ENCODE measurements at places on chromosomes 4 and X.
A peak's percentile ranks its signal among the peaks of the same experiment; 100 is the strongest.

DNA sequence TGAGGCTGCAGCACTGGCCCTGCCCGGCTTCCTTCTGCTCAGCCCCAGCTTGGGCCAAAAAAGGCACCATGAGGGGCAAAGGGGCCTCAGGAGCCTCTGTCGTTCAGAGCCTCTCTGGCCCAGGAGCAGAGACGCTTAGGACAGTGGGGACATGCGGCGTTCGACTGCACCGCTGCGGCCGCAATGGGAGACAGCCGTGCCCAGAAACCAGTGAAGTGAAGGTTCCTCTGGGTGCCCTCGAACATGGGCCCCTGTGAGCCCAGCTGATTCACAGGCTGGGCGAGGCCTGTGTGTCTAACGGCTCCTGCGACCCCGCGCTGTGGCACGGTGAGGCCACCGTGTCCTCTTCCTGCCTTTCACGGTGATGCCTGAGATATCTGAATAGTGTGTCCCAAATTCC, 235.0 kb downstream of the AFAP1 start:
- H3K36me3 ChIP-seq: no peaks in the 10 kb centered on the region
- peak; percentile 59 for DNase-seq
- no peaks in the 10 kb centered on the region for H3K4me1 ChIP-seq
- no peak overlapping the region for H3K27ac ChIP-seq
- H3K4me3 ChIP-seq: no peak overlapping the region
- no peaks in the 10 kb centered on the region for H3K27me3 ChIP-seq

DNA sequence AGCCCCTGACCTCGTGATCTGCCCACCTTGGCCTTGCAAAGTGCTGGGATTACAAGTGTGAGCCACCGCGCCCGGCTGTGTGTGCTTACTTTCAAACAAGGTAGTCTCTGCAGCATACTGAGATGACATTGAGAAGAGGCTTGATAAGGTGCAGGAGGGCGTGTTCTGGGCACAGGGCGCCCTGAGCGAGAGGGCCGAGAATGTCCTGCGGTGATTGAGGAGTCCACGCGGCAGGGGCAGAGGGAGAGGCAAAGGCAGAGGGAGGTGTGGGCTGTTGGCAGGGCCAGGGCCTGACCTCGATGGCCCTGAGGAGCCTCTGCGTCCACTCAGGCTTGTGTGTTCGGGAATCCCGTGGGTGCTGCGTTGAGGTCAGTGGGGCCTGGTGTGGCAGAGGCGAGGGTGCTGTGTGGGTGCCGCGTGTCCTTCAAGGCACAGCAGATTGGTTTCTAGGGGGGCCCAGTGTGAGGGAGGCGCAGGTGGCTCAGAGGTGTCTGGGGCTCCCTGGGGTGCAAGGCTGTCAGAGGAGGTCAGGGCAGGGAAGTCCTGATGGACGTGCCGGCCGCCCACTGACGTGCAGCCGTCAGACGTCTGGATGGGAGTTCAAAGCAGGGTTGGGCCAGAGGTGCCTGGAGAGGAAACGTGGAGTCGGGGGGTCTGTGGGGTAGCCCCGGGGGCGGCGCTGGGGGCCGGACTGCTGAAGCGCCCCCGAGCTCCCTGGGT, 12.1 kb downstream of the PCGF3 start:
- no peak overlapping the region for H3K27ac ChIP-seq
- no peak overlapping the region for H3K4me3 ChIP-seq
- DNase-seq: no peak
- H3K27me3 ChIP-seq: no peaks in the 10 kb centered on the region
- H3K4me1 ChIP-seq: peaks cover 14% of the 10 kb centered on the region

DNA sequence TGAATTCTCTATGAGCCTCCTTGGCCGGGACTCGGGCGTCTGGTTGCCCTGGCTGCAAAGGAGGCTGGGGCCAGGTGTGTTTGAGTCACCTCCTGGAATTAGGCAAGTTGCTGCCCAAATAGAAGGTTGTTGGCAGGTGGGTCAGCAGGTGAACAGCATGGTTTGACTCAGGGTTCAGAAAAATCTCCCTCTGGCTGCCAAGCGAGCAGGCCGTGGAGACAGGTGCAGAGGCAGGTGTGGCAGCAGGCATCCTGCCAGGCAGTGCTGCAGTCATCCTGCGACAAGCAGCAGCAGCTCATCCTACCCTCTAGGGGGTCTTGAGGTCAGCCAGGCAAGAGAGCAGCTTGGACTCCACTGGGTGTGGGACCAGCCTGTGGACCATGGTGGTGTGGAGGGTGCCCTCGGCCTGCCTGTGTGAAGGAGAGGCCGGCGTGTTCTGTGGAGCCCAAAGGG, 8.2 kb downstream of the MSANTD1 start:
- DNase-seq: peak; percentile 16
- no peaks in the 10 kb centered on the region for H3K27me3 ChIP-seq
- no peaks in the 10 kb centered on the region for H3K4me1 ChIP-seq
- peaks cover 9% of the 10 kb centered on the region for H3K36me3 ChIP-seq

GRCh38 chrX:143788265-143788664, 67.7 kb upstream of the SPANXN2 start:
- no peak overlapping the region for H3K27ac ChIP-seq
- H3K4me3 ChIP-seq: no peak overlapping the region
- H3K36me3 ChIP-seq: no peaks in the 10 kb centered on the region
- no peaks in the 10 kb centered on the region for H3K27me3 ChIP-seq

- H3K27me3 ChIP-seq: no peaks in the 10 kb centered on the region
- H3K36me3 ChIP-seq: no peaks in the 10 kb centered on the region
- DNase-seq: peak; percentile 54
Measured at GRCh38 chr4:153643406-153644383, 40.4 kb upstream of the TLR2 start.

DNA sequence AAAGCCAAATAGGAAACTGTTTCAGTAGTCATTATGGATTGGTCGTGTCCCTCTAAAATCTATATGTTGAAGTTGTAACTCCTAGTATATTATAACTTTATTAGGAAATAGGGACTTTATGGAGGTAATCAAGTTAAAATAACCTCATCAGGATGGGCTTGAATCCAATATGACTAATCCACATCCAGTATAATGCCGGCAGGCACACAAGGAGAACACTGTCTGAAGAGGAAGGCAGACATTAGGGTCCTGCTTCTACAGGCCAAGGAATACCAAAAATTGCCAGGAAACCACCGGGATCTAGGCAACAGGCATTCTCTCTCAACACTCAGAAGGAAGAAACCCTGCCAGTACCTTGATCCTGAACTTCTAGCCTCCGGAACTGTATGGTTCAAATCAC, 130.3 kb downstream of the ATP10D start:
- DNase-seq: no peak
- no peaks in the 10 kb centered on the region for H3K27me3 ChIP-seq
- no peak overlapping the region for H3K27ac ChIP-seq
- H3K36me3 ChIP-seq: no peaks in the 10 kb centered on the region
- H3K4me1 ChIP-seq: no peaks in the 10 kb centered on the region

GRCh38 chr4:71698141-71698540, 85.7 kb downstream of the GC start:
- H3K27me3 ChIP-seq: no peaks in the 10 kb centered on the region
- no peak overlapping the region for H3K27ac ChIP-seq
- no peak overlapping the region for H3K4me3 ChIP-seq
- H3K36me3 ChIP-seq: no peaks in the 10 kb centered on the region

- H3K4me3 ChIP-seq: no peak overlapping the region
- H3K27ac ChIP-seq: no peak overlapping the region
- DNase-seq: no peak
- H3K27me3 ChIP-seq: no peaks in the 10 kb centered on the region
- no peaks in the 10 kb centered on the region for H3K4me1 ChIP-seq
Measured at GRCh38 chrX:40131654-40132337, 34.0 kb upstream of the BCOR start.

GRCh38 chr4:73839715-73840114, 3.2 kb downstream of the CXCL6 start:
- H3K27me3 ChIP-seq: peaks cover 1% of the 10 kb centered on the region
- no peaks in the 10 kb centered on the region for H3K36me3 ChIP-seq
- no peaks in the 10 kb centered on the region for H3K4me1 ChIP-seq
- H3K27ac ChIP-seq: no peak overlapping the region

DNA sequence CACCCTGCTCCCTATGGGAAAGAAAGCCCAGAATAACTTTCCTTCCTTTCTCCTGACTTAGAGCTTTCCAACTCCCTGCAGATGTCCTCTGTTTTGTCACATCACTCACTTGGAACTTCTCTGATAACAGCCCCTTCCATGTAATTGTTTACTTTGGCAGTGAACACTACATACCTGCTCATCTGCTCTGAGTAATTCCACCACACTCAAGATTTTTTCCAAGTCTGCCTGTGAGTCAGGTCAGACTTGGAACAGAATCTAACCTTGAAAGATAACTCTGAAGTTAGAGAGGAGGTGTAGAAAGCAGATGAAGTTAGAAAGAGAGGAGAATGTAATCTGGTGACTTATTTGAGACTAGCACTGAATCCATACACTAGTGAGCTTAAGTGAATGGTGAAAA, 7.4 kb downstream of the MAGEB10 start:
- H3K4me3 ChIP-seq: no peak overlapping the region
- H3K4me1 ChIP-seq: no peaks in the 10 kb centered on the region
- DNase-seq: no peak
- H3K27me3 ChIP-seq: no peaks in the 10 kb centered on the region
- no peak overlapping the region for H3K27ac ChIP-seq
- no peaks in the 10 kb centered on the region for H3K36me3 ChIP-seq

- no peaks in the 10 kb centered on the region for H3K27me3 ChIP-seq
- DNase-seq: no peak
- no peaks in the 10 kb centered on the region for H3K36me3 ChIP-seq
- H3K4me3 ChIP-seq: no peak overlapping the region
- no peak overlapping the region for H3K27ac ChIP-seq
Measured at GRCh38 chr4:138522366-138522765, 280.2 kb upstream of the SLC7A11 start.

- H3K4me1 ChIP-seq: no peaks in the 10 kb centered on the region
- H3K4me3 ChIP-seq: no peak overlapping the region
- DNase-seq: no peak
Measured at GRCh38 chrX:20523626-20524312, 257.1 kb upstream of the RPS6KA3 start.

DNA sequence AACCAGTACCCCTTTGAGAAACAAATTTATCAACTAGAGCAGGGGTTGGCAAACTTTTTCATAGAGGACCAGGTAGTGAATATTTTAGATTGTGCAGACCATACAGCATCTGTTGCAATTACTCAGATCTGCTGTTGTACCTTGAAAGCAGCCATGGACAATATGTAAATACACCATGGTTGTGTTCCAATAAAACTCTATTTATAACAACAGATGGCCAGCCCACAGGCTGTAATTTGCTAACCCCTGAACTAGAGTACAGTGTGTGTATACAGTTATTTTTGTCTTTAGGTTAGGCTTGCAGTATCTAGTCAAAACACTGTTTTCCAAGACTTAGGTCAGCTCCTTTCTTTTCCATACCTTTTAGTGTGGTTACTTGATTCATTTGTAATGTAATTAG, 54.4 kb downstream of the PHKA1 start:
- no peak for DNase-seq
- no peaks in the 10 kb centered on the region for H3K36me3 ChIP-seq
- no peak overlapping the region for H3K4me3 ChIP-seq
- no peaks in the 10 kb centered on the region for H3K4me1 ChIP-seq

GRCh38 chrX:41055740-41056139, 29.5 kb upstream of the USP9X start:
- H3K27me3 ChIP-seq: no peaks in the 10 kb centered on the region
- no peak for DNase-seq
- no peaks in the 10 kb centered on the region for H3K36me3 ChIP-seq
- H3K4me1 ChIP-seq: no peaks in the 10 kb centered on the region
- no peak overlapping the region for H3K27ac ChIP-seq
- H3K4me3 ChIP-seq: no peak overlapping the region

DNA sequence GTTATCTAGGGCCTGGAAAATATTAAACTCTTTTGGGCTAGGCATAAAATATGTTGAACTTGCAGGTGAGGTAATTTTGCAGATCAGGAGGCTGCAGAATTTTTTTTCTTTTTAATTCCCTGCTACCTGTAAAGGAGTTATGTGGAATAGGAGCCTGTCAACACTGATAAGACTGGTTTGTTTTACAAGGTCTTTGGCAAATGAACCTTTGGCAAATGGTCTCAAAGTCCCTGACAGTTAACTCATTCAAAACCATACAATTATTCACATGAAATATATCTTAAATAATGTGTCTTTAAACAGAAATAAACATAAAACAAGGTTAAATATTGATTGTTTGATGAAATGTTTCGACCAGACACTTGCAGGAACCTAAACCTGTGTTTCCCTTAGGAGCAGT, 340.2 kb downstream of the GASK1B start:
- no peaks in the 10 kb centered on the region for H3K4me1 ChIP-seq
- DNase-seq: no peak
- no peak overlapping the region for H3K27ac ChIP-seq
- H3K27me3 ChIP-seq: no peaks in the 10 kb centered on the region

DNA sequence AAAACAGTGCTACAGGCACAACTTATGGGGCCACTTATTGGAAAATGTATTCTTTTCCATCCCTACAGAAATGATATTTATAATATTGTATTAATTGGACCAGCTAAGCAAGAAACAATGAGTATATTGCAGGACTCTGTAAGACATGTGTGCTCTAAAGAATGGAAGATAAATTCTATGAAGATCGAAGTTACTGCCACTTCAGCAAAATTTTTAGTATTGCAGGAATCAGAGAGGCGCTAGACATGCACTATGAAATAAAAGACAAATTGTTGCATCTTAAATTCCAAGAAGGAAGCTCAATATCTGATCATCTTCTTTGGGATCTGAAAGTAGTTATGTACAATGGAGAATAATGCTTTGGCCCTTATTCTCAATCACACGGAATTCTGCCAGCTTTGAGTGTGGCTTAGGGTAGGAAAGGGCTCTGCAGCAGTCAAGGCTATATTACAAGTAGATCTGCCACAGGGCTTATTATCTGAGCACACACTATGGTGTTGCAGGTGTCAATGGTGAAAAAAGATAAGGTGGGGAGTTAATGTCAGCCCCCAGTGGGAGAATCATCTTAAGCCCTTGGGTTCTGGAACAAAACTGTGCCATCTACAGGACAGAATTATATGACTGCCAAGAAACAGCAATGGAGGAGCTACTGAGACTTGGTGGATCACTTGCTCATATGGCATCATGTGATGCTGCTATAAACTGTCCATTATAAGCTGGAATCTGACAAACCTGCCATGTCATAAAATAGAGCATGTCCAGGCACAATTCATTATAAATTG, 334.0 kb upstream of the NDST3 start:
- no peak overlapping the region for H3K27ac ChIP-seq
- no peaks in the 10 kb centered on the region for H3K27me3 ChIP-seq
- DNase-seq: no peak
- H3K4me1 ChIP-seq: no peaks in the 10 kb centered on the region
- no peaks in the 10 kb centered on the region for H3K36me3 ChIP-seq

DNA sequence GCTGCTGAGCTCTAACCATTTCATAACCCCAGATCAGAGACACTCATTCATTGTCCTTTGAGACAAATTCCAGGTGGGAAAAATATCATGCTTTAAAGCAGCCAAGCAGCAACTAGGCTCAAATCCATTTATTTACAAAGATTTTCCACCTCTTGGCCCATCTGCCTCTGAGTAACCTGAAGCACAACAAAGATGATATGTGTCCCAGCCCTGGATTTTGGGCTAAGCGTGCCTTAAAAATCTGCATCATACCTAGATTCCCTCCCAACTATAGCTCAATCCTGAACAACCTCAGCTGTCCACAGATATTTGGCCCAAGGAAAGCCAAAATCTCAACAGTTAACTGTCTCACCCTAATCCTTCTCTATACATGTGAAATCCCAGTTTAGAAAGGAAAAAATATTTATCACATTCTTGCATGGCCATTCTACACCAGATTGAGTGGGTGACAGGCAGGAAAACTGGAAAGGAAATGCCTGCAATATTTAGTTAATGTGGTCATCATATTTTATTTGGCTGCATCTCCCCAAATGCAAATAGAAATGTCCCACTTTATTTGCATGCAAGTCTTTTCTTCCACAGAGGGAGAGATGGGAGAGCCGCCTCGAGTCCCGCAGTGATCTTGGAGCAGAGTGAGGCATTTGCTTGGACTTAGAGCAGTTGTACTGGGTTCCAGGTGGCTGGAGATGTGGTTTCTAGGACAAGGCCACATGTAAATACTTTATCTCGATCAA, 146.4 kb upstream of the EOLA2 start:
- H3K36me3 ChIP-seq: no peaks in the 10 kb centered on the region
- no peak overlapping the region for H3K27ac ChIP-seq
- H3K4me3 ChIP-seq: no peak overlapping the region
- no peaks in the 10 kb centered on the region for H3K4me1 ChIP-seq

Measured in upper lobe of left lung (tissue), 6 donors.